ENCODE measurements at places on chromosomes 7 and 10. TPM values are rescaled to one million over a fixed set of nuclear protein-coding genes. Genes with fewer than 3 reads are reported as not detected.

GRCh38 chr10:103551619-103552602, 58.4 kb downstream of the NEURL1 start:
- H3K27ac ChIP-seq = no peak overlapping the region
- DNase-seq = no peak
- no peaks in the 10 kb centered on the region for H3K36me3 ChIP-seq
- no peak overlapping the region for H3K4me3 ChIP-seq
- peaks cover 3% of the 10 kb centered on the region for H3K27me3 ChIP-seq

GRCh38 chr7:39674406-39674805, 51.0 kb downstream of the RALA start:
- no peak for DNase-seq
- no peaks in the 10 kb centered on the region for H3K4me1 ChIP-seq
- no peaks in the 10 kb centered on the region for H3K27me3 ChIP-seq
- H3K36me3 ChIP-seq = no peaks in the 10 kb centered on the region
- no peak overlapping the region for H3K27ac ChIP-seq

DNA sequence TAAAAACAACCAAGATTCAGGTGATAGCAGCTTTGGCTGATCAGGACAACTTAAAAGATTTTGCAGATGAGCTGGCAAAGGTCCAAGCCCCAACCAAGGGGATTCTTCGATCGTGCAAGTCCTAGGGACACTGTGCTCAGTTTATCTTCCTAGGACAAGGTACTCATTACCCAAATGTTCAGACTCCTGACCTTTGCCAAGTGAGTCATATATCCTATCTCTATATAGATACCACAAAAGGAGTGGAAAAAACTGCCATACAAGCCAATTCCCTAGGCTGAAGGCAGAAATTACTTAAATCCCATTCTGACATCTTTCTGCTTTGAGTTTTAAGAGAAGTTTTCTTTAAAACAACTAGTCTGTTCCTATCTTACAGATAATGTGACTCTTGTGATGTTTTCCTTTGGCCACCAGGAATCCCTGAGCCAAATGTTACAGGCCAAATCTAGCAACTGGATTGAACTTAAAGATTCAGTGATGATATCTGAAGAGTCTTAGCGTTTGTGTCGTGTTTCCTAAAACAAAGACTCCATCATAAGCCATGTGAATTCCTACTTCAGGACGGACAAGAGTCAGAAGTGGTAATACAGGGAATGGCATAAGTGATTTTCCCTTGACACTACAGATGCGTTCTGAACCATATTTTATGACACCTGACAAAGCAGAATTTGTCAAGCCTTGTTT, 142.6 kb upstream of the ASAH2 start:
- H3K4me3 ChIP-seq = no peak overlapping the region
- H3K36me3 ChIP-seq = no peaks in the 10 kb centered on the region
- H3K27ac ChIP-seq = no peak overlapping the region

- no peak for DNase-seq
- no peak overlapping the region for H3K27ac ChIP-seq
- no peak overlapping the region for H3K4me3 ChIP-seq
- no peaks in the 10 kb centered on the region for H3K27me3 ChIP-seq
- H3K36me3 ChIP-seq = no peaks in the 10 kb centered on the region
Measured at GRCh38 chr7:121072826-121073225, 84.3 kb downstream of the CPED1 start.

GRCh38 chr7:51328351-51328801, 11.8 kb upstream of the COBL start:
- no peak for DNase-seq
- no peak overlapping the region for H3K4me3 ChIP-seq
- H3K27ac ChIP-seq = no peak overlapping the region

GRCh38 chr7:30330134-30331111, 46.0 kb downstream of the ZNRF2 start:
- no peaks in the 10 kb centered on the region for H3K36me3 ChIP-seq
- H3K4me3 ChIP-seq = no peak overlapping the region
- H3K4me1 ChIP-seq = no peaks in the 10 kb centered on the region
- H3K27ac ChIP-seq = peak overlapping the region; percentile 76
- peak; percentile 77 for DNase-seq

DNA sequence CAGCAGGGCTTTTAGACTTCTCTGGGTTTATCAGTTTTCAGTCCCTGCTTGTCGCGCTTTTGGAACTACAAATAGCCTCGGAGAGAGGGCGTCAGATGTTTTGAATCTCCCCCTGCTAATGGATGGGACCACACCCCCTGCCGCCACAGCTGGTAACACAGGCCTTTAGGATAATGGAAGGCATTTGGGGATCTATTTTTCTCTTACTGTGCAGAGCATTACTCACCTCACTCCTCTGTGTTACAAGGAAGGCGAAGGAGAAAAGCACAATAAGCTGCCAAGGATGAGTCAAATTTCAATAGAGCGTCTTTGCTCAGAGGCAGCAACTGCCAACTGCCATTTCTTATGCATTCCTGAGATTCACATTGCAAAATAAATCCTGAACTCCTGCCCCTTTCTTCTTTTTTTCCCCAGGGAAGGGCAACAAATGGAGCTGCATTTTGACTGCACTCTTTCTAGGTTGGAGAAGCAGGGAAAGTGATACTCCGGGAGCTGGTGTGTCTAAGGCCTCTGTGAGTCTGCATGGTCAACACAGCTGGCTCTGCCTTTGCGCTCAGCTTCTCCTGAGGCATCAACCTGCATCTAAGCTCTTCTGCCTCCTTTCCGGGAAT, 31.5 kb upstream of the SMNDC1 start:
- peaks cover 10% of the 10 kb centered on the region for H3K4me1 ChIP-seq
- no peak overlapping the region for H3K4me3 ChIP-seq
- DNase-seq = no peak
- no peak overlapping the region for H3K27ac ChIP-seq

- H3K4me1 ChIP-seq = peaks cover 43% of the 10 kb centered on the region
- DNase-seq = no peak
- H3K27me3 ChIP-seq = no peaks in the 10 kb centered on the region
- no peak overlapping the region for H3K4me3 ChIP-seq
- H3K27ac ChIP-seq = no peak overlapping the region
Measured at GRCh38 chr10:12507165-12507850, 158.0 kb downstream of the CAMK1D start.

- no peaks in the 10 kb centered on the region for H3K27me3 ChIP-seq
- H3K27ac ChIP-seq = peak overlapping the region; percentile 60
- no peaks in the 10 kb centered on the region for H3K36me3 ChIP-seq
- no peak overlapping the region for H3K4me3 ChIP-seq
Measured at GRCh38 chr10:95767884-95768556, 12.1 kb downstream of the ENTPD1 start.

DNA sequence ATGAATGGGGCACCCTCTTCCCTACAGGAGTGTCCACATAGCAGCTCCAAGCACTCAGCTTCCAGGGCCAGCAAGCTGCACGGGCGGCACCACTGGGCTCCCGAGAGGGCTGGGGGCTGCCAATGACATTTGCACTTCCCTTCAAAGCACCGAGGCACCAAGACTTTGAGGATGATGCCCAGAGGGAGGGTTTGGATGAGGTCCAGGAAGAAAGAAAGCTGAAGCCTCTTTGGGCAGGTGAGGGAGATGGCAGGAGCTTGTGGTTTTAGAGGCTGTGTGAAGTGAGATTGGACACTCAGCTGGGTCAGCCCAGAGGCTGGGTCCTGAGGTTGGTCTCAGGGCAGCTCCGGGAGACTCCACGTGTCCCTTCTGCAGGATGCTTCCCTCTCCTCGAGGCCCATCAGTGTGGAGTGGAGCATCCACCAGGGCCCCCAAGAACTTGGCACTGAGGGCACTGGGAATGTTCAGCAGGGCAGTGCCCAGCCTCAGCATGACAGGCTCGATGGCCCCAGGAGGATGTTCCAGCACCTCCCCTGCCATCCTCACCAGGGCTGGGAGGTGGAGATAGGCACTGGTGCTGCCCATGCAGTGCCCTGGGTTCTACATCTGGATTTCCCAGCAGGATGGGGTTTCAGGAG, 54.9 kb upstream of the IGFBP3 start:
- no peak overlapping the region for H3K27ac ChIP-seq
- DNase-seq = no peak
- no peak overlapping the region for H3K4me3 ChIP-seq

DNA sequence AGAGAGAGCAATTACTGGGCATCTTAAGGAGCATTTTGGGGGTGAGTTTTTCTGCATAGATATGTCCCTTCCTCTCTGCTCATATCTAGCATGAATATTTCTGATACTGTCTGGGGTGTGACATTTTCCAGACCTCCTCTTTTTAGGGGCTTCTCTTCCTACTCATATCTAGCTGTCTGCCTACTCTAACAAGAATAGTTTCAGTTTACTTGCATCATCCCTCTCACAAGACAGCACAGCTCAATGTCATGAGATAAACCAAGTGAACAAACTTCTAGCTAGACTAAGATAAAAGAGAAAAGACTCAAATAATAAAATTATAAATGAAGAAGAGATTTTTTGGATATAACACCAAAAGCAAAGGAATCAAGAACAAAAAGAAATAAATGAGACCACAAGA, 419.5 kb upstream of the SORCS1 start:
- DNase-seq = no peak
- H3K4me1 ChIP-seq = no peaks in the 10 kb centered on the region
- H3K27ac ChIP-seq = no peak overlapping the region
- no peaks in the 10 kb centered on the region for H3K27me3 ChIP-seq
- no peaks in the 10 kb centered on the region for H3K36me3 ChIP-seq
- no peak overlapping the region for H3K4me3 ChIP-seq

- no peak overlapping the region for H3K4me3 ChIP-seq
- no peak overlapping the region for H3K27ac ChIP-seq
- no peak for DNase-seq
- H3K36me3 ChIP-seq = no peaks in the 10 kb centered on the region
- no peaks in the 10 kb centered on the region for H3K4me1 ChIP-seq
- H3K27me3 ChIP-seq = peaks cover 34% of the 10 kb centered on the region
Measured at GRCh38 chr10:23196915-23197314, 4.8 kb downstream of the PTF1A start.

- no peak overlapping the region for H3K4me3 ChIP-seq
- no peak overlapping the region for H3K27ac ChIP-seq
- no peaks in the 10 kb centered on the region for H3K27me3 ChIP-seq
- H3K4me1 ChIP-seq = no peaks in the 10 kb centered on the region
- no peak for DNase-seq
- H3K36me3 ChIP-seq = no peaks in the 10 kb centered on the region
Measured at GRCh38 chr10:118568327-118568848, 27.1 kb downstream of the PRLHR start.

ZNF277 gene
- 13.0 TPM for total RNA-seq

CHN2 gene
- total RNA-seq = 30.2 TPM

HOXA11 gene
- total RNA-seq = not detected

Measured in natural killer cell (primary cell).